ENCODE measurements at places on chromosomes 4 and X.

GRCh38 chr4:134773497-134774000, 572.0 kb upstream of the PABPC4L start:
- DNase-seq: no peak

DNA sequence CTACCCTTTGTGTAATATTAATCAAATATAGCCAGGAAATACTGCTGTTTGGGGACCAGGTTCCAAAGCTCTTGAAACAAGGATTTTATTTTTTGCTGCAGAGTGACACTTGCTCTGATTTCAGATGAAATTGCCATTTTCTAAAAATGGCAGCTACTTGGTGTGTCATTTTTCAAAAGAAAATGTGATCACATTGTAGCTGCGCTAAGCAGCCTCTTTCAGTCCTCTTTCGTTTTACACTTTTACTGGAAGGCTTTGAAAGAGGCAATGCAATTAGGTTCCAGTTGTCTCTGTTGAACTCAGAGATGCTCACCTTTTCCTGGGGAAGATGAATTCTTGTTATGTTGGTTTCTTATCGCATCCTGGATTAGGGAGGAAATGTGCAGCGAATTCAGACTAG, 85.1 kb downstream of the CT47B1 start:
- DNase-seq: no peak

DNA sequence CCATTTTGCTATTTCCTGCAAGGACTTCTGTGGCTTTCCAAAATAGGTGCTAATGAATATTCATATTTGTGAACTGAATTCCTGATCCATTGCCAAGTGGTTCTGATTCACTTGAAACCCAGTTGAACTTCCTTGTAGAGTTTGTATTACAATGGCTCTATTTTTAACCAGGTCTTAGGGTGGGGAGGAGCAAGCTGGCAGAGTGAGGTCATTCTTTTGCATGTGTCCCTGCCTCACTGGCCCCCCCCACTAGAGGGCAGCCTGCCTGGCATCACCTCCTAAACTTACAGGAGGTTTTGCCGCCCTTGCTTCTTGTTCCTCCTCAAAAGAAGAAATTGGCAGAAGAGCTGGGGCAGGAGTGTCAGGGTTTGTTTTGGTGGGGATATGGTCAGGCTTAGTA, 10.5 kb downstream of the PTTG2 start:
- DNase-seq: no peak

- peak; percentile 83 for DNase-seq
Observed at GRCh38 chr4:105473324-105474098, at the start of gene PPA2. Gene PPA2 (minus strand): TSS chr4:105474062. CDS start chr4:105474050, 12 bp downstream.

- no peak for DNase-seq
Observed at GRCh38 chrX:139647597-139647996, 60.4 kb downstream of the MCF2 start.

GRCh38 chrX:114508756-114509155, 75.1 kb upstream of the HTR2C start:
- no peak for DNase-seq

DNA sequence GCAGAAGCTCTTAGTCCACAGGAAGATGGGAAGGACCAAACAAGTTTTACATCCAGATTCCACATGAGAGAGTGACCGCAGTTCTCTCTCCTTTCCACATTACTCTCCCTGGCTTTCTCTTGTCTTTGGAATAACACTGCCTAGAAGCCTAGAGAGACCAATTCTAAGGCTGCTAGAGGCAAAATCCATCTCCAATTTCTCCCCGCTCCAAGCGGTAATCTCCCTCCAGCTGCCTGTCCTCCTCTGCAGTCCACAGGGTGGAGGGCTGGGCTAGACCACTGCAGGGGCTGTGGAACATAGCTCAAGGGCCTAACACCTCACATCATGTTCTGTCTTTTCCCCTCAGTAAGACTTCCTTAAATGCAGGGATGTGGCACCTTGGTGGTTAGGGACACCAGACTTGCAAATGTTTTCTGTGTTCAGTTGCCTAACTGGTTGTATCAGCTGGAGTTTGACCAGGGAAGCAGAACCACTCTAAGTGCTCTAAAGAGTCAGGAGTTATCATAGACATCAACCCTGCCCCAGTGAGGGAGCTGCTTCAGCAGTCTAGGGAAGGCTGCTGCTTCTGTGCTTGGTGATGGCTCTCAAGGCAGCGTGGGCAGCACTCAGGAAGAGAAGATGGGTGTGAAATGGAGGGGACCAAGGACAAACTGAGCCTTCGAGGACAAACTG, 423.1 kb downstream of the BCOR start:
- no peak for DNase-seq

DNA sequence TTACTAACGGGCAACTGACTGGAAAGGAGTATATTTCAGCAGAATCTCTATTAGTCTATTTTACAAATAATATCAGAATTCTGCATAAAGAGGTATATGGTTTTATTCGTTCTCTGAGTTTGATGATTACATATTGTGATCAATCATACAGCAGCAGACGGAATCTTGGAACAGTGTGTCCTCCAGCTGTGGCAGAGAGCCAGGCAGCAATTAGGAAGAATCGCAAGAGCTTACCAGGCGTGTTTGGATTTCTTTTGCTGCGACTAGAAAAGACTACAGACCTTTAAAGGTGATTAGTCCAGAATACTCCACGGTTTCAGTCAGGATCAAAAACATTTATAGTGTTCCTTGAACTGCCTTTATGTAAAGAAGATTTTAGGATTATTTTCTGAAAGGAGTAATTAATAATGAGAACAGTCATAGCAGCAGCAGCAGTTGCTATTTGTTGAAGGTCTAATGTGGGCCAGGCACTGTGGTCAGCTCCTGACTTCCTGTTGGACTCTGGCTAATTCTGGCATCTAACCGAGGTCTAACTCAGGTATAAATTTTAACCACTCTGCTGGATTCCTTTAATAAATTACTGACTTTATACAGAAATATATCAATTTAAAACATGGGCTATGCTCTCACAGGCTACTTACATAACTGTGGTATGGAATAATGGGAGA, 225.3 kb upstream of the CXorf66 start:
- peak; percentile 21 for DNase-seq

DNA sequence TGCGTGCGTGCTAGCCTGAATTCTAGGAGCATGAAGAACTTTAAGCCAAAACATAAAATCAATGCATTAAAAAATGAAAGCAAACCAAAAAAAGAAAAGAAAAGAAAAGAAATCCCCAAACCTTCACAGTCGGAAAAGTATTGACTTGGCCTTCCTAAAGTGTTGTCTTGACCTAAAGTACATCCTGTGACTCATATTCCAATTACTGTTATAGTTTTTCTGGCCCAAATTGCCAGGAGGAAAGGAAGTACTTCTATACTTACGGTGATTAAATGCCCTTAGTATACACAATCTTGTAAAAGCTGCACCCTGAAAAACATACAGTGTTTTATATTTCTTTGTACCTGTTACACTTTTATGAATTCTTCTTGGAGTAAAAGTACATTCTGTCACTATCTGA, 512.8 kb downstream of the ANKRD50 start:
- peak; percentile 43 for DNase-seq

- DNase-seq: no peak
Observed at GRCh38 chr4:54315561-54316538, 86.8 kb downstream of the PDGFRA start.

GRCh38 chr4:73892966-73893365, 23.8 kb downstream of the CXCL1 start:
- DNase-seq: no peak

DNA sequence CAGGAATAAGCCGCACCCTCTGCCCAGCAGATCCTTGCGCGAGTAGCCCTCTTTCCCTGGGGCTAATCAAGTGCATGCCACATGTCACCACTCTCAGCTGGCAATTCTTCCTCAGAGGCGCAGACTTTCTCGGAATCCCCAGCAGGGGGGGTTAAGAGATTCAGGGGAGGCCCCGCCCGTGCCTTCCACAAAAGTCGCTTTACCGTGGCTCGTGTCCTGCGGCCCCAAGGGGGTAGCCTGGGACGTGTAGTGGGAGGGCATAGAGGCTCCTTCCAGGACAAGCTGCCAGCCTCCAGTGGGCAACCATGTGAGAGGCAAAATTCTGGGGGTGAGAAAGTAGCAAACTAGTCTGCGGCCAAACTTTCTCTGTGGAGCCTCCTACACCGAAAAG, 652 bp downstream of the SRPX start:
- DNase-seq: no peak

- DNase-seq: no peak
Observed at GRCh38 chr4:1305261-1305711, 15.6 kb downstream of the MAEA start.

- DNase-seq: peak; percentile 26
Observed at GRCh38 chr4:149999485-150000074, 78.7 kb upstream of the DCLK2 start.
